ENCODE measurements at places on chromosomes 6 and 20. TPM values are rescaled to one million over a fixed set of nuclear protein-coding genes. Genes with fewer than 3 reads are reported as not detected.

GRCh38 chr6:70119218-70119835 lies 183.6 kb downstream of the COL9A1 start:
- no peaks in the 10 kb centered on the region for H3K36me3 ChIP-seq
- H3K27ac ChIP-seq, result no peak overlapping the region
- no peak overlapping the region for H3K4me3 ChIP-seq
- no peaks in the 10 kb centered on the region for H3K4me1 ChIP-seq
- no peak for DNase-seq

The CTCFL gene
- not detected for total RNA-seq

DNA sequence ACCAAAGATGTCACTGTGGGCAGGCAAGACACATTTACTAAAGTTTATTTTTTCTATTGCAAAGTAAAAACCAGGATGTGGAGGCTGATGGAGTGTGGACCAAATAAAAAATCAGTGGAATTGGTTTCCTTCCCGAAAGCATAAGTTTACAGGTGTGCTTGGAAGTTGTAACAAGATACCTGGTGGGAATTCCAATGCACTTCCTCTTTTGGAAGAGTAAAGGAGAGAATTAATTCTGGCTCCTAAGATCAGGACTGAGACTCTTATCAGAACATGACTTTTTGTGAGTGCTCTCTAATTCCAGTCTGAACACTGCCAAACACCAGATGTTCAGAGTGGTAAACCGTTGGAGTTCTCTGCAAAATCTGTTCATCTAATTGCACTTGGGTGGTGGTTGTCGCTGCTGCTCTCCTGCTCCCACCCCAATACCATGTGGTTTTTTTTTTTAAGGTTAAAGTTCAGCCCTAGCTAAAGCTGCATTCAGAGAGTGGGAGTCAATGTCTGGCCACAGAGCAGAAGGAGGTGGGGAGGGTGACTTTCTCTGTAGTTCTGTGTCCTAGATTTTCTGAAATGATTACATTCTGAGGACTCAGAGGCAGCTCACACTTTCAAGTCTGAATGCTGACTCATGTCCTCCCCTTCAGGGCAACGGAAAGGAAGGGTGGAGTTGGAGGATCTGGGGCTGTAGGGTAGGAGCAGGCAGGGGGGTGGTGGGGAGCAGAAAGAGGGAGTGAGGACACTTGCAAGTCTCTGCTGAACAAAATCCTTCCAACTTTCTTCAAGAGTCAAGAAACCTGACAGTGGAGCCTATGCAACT lies 275.8 kb upstream of the PRDM1 start:
- no peak overlapping the region for H3K27ac ChIP-seq
- H3K27me3 ChIP-seq, result no peaks in the 10 kb centered on the region
- no peak overlapping the region for H3K4me3 ChIP-seq
- H3K36me3 ChIP-seq, result no peaks in the 10 kb centered on the region
- H3K4me1 ChIP-seq, result peaks cover 18% of the 10 kb centered on the region
- DNase-seq, result peak; percentile 71

GRCh38 chr20:24131281-24131680 lies 142.7 kb upstream of the GGTLC1 start:
- DNase-seq, result no peak
- no peaks in the 10 kb centered on the region for H3K36me3 ChIP-seq
- no peaks in the 10 kb centered on the region for H3K4me1 ChIP-seq
- no peaks in the 10 kb centered on the region for H3K27me3 ChIP-seq

The SLC13A3 gene
- 6.2 TPM for total RNA-seq

The RAB5IF gene
- 114 TPM for total RNA-seq

DNA sequence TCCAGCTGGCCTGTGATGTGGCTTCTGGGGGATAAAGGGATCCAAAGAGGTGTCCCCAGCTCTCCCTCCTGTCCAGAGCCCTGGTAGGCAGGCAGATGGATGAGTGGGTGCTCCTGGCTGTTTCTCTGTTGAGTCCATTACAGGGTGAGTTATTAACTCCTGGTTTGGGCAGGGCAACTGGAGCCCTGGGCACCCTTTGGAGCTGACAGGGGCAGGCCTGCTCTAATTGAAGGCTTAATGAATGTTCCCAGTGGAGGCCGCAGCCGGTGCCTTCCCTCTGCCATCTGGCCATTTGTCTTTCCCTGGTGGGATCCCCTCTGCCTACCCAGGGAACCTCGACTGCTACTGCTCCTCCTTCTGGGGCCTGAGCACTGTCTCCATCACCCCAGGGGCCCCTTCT lies 44.7 kb upstream of the MLN start:
- H3K36me3 ChIP-seq, result no peaks in the 10 kb centered on the region
- peaks cover 28% of the 10 kb centered on the region for H3K27me3 ChIP-seq
- no peak for DNase-seq

- DNase-seq, result no peak
- no peaks in the 10 kb centered on the region for H3K36me3 ChIP-seq
- H3K27me3 ChIP-seq, result no peaks in the 10 kb centered on the region
- H3K4me1 ChIP-seq, result no peaks in the 10 kb centered on the region
- no peak overlapping the region for H3K4me3 ChIP-seq
These were observed 215.2 kb upstream of the ARID1B start for GRCh38 chr6:156562019-156562418.

GRCh38 chr6:6890400-6890858 lies 217.3 kb upstream of the RREB1 start:
- DNase-seq, result no peak
- H3K36me3 ChIP-seq, result no peaks in the 10 kb centered on the region
- H3K4me1 ChIP-seq, result peaks cover 35% of the 10 kb centered on the region
- no peaks in the 10 kb centered on the region for H3K27me3 ChIP-seq
- H3K4me3 ChIP-seq, result no peak overlapping the region

The WFDC2 gene
- 29.6 TPM for total RNA-seq

DNA sequence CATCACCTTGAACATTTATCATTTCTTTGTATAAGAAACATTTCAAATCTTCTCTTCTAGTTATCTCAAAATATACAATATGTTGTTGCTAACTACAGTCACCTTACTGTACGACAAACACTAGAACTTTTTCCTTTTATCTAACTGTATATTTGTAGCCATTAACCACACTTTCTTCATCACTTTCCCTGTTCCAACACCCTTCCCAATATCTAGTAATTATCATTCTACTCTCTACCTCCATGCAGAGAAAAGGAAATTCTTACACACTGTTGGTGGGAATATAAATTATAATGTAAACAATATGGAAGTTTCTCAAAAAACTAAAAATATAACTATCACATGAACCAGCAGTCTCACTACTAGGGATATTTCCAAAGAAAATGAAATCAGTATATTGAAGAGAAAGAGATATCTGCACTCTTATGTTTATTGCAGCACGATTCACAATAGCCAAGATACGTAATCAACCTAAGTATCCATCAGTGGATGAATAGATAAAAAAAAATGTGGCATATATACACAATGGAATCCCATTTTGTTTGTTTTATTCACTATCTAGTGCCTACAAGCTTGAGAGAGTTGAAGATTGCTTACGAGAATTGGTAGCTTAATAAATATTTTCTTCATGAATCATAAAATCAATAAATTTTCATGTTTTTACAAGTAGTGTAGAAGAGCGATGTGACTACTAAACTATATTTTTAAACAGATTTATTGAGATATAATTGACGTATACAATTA lies 2.4 kb downstream of the RHAG start:
- no peaks in the 10 kb centered on the region for H3K27me3 ChIP-seq
- H3K4me3 ChIP-seq, result no peak overlapping the region
- DNase-seq, result no peak
- H3K36me3 ChIP-seq, result no peaks in the 10 kb centered on the region
- no peaks in the 10 kb centered on the region for H3K4me1 ChIP-seq

GRCh38 chr20:22418738-22419137 lies 165.6 kb downstream of the FOXA2 start:
- H3K36me3 ChIP-seq, result no peaks in the 10 kb centered on the region
- no peaks in the 10 kb centered on the region for H3K4me1 ChIP-seq

DNA sequence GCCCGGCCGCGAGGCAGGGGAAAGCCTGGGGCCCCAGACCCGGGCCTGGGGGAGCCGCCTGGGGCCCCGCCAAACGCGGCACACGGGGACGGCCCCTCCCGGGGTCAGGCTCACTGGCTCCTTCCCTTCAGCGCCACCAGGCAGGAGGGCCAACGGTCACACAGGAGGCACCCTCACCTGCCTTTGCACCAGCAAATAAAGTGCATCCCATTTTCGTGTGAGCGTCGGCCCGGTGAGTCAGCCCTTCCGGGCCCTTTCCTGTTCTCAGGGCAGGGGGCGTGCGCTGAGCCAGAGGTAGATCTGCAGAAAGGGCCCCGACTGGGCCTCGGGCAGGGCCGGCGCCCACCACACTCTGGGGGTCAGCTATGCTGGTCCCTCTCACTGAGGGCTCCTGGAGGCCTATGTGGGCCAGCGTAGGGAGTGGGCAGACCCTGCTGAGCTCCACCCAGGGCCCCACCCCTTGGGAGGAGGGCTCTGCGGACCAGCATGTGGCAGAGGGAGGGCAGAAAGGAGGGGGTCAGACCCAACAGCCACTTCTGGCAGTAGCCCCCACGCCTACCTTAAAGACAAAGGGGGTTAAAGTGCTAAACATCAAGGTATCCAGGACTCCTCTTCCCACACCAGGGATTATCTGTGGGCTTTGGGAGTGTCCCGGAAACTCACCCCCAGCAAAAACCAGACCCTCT lies 931 bp upstream of the UCKL1 start:
- DNase-seq, result no peak
- no peaks in the 10 kb centered on the region for H3K27me3 ChIP-seq
- H3K36me3 ChIP-seq, result peaks cover 33% of the 10 kb centered on the region
- peak overlapping the region; percentile 64 for H3K27ac ChIP-seq

The TPBG gene
- total RNA-seq, result 28.5 TPM

GRCh38 chr6:5439749-5440148 lies 178.4 kb downstream of the FARS2 start:
- no peaks in the 10 kb centered on the region for H3K27me3 ChIP-seq
- no peaks in the 10 kb centered on the region for H3K36me3 ChIP-seq
- H3K4me3 ChIP-seq, result no peak overlapping the region
- no peak for DNase-seq
- no peak overlapping the region for H3K27ac ChIP-seq
- peaks cover 5% of the 10 kb centered on the region for H3K4me1 ChIP-seq

DNA sequence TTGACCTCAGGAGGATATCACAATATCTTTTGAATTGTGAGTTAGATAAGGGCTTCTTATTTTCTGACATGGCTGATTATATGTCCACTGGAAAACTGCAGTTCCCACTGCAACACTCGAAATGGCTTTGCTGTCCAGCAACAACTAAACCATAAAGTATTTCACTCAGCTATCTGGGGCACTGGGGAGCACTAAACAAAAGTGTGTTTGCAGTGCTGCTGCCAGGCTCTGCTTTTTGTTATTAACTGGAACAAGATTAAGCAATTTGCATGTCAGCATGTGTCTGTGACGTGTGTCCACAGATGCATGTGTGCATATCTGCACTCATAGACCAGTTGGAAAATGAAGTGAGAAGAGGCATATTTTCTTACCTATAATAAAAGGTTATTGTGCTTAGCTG lies 107.8 kb upstream of the CCN2 start:
- no peak overlapping the region for H3K27ac ChIP-seq
- no peaks in the 10 kb centered on the region for H3K36me3 ChIP-seq
- no peak overlapping the region for H3K4me3 ChIP-seq
- peaks cover 12% of the 10 kb centered on the region for H3K4me1 ChIP-seq

The GPR63 gene
- total RNA-seq, result 0.85 TPM

DNA sequence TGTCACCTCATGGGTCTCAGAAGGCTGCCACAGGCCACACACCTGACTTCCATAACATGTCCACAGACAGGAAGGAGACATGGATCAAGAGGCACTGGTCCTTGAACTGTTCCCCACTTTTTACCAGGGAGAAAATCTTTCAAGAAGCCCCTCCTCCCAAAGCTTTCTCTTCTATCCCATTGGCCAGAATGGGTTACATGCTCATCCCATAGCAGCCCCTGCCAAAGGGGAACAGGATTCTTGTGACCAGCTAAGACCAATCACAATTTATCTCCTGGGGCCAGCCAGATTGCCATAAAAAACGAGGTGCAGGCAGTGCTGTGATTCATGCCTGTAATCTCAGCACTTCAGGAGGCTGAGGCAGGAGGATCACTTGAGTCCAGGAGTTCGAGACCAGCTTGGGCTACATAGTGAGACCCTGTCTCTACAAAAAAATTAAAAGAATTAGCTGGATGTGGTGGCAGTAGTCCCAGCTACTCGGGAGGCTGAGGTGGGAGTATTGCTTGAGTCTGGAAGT lies 59.4 kb downstream of the TMEM242 start:
- H3K27me3 ChIP-seq, result no peaks in the 10 kb centered on the region
- no peak overlapping the region for H3K4me3 ChIP-seq
- no peaks in the 10 kb centered on the region for H3K36me3 ChIP-seq

DNA sequence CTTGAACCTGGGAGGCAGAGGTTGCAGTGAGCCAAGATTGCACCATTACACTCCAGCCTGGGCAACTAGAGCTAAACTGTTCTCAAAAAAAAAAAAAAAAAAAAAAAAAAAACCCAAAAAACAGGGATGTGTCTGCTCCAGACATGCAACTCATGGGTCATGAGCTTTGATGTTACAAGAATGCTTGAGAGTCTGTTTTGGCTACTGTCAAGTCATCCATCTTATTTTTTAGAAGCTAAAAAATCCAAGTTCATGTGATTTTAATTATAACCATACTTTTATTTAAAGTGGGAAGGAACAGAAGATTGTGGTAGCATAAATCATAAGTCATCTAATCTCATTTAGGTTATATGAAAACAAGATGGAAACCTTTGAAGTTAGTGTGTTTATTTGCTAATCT lies 120.6 kb downstream of the PDE7B start:
- no peak overlapping the region for H3K4me3 ChIP-seq
- H3K27me3 ChIP-seq, result no peaks in the 10 kb centered on the region
- no peaks in the 10 kb centered on the region for H3K4me1 ChIP-seq

GRCh38 chr20:42212391-42212790 lies 594.2 kb upstream of the CHD6 start:
- H3K27ac ChIP-seq, result no peak overlapping the region
- DNase-seq, result no peak
- no peak overlapping the region for H3K4me3 ChIP-seq
- no peaks in the 10 kb centered on the region for H3K4me1 ChIP-seq

- H3K27me3 ChIP-seq, result no peaks in the 10 kb centered on the region
- no peaks in the 10 kb centered on the region for H3K36me3 ChIP-seq
- peaks cover 14% of the 10 kb centered on the region for H3K4me1 ChIP-seq
- no peak overlapping the region for H3K27ac ChIP-seq
These were observed 273.0 kb upstream of the TAB2 start for GRCh38 chr6:149044528-149044927.

- no peak for DNase-seq
- H3K27ac ChIP-seq, result no peak overlapping the region
- no peaks in the 10 kb centered on the region for H3K36me3 ChIP-seq
- no peaks in the 10 kb centered on the region for H3K4me1 ChIP-seq
These were observed 9.0 kb upstream of the LOC128125822 start for GRCh38 chr6:63563235-63563634.

The SLC22A1 gene
- total RNA-seq, result 3.9 TPM
